ENCODE measurements at places on chromosomes 3 and 15.

GRCh38 chr3:33115024-33115768 lies 1.4 kb downstream of the CRTAP start:
- peak; percentile 40 for DNase-seq

- DNase-seq: no peak
Measured at GRCh38 chr3:127161236-127161635, 31.7 kb upstream of the PRR23E start.

DNA sequence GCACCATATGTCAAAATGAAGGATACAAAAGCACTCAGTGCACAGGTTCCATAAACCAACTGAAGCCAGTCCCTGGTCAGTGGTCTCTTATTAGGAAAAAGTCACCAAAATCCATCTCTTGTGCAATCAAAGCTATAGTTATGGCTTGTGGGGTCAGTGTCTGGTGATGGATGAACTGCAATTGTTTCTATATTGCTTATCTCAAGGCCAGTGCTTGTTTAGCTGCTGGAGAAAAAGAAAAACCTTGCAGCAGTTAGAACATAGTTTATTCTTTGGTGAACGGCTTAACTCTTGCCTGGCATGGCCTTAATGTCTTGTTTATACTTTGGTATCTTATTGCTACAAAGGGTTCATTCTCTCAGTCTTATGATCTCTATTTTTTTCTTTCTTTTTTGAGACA lies 2.9 kb upstream of the UQCRC1 start:
- no peak for DNase-seq

DNA sequence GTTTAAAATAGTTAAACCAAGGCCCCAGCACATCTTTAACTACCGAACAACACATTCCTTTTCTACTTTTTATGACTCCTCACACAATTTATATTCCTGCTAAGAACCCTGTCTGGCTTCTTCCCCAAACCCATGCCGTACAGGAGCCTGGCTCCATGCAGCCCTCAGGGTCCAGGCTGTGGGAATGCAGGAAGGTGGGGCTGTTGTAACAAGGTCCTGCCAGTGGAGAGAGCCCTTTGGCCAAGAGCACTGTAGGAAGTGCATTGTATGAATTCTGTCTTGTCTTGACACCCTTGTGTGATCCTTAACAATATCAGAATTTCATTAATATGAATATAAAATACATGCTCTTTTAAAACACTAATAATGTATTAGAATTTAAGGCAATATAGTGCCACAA lies 563.8 kb downstream of the TBL1XR1 start:
- DNase-seq: no peak

DNA sequence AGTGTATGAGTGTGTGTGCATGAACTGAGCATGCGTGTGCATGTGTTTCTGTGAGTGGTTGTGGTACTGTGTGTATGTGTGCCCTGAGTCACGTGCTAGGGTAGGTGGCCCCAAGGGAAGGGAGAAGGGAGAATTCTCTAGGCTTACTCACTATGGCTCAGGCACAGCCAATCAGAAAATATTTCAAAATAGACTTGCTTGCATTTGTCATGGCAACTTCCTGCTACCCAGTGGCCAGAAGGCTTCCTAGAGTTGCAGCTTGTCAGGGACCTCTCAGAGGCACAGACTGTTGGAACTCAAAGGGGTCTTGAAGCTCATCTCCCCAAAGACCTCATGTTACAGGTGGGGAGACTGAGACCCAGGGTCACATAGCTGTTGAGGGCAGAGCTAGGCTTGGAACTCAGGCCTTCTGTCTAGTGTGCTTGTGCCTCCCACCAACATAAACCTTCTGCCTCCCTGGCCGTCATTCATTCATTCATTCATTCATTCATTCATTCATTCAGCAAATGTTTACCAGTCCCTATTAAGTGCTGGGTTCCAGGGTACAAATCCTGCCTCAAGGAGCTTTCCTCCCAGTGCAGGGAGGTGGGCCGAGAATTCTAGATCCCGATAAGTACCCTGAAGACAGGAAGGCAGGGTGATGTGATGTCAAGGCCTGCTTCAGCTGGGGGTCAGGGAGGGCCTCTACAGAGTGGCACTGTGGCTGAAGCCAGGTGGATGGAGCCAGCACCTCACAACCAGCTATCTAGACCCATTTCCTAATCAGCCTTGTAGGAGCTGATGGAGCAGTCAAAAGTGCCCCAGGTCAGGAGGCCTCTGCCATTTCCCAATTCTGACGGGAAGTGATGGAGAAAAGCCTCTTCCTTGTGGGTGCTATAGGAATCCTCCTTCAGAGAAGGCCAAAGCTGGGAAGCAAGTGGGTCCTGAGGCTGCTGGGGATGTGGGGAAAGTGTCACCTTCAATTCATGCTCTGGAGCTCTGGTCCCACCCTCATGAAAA lies 10.9 kb upstream of the RFT1 start:
- no peak for DNase-seq

GRCh38 chr3:23308986-23309625 lies 106.0 kb downstream of the UBE2E2 start:
- DNase-seq: no peak

DNA sequence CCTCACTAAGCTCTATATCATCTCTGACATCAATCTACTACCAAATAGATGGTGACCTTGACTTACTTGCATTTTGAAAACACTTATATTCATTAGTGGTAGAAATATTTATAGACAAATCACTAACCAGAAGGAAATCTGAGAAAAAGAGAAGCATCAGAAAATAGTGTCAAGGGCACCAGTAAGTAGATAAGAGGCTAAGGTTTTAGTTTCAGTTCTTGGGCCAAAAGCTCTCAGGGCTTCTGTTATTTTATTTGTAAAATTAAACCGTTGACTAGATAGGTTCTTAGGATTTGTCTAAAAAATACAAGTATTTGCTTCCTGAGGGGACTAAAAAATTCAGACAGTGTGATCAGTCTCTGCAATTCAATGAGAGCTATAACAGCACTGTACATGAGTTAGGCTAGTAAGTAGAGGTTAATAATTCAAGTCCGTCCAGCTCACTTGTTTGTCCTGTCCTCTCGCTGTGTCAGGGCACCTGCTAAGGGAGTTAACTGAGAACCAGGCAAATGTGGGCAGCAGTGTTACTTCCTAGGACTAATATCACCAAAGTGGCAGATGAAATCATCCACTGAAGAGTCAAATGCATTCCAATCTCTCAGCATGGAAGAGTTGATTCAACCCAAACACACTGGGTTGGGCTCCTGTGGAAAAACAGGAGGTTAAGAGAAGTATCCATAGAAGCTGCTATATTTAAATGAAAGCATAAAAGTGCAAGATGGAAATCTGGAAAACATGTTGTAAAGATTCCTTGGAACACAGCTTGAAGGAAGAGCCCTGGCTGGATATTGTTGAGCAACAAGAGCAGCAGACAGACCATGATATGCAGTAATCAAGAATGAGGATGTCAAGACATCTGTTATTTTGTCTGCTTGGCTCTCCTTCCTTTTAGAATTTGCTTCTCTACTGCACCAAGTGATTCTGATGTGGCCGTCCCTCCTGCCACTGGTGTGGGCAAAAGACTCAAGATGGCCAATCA lies 134.9 kb upstream of the ZBTB20 start:
- no peak for DNase-seq

- peak; percentile 36 for DNase-seq
Measured at GRCh38 chr15:77656294-77656693, 23.6 kb upstream of the LINGO1 start.

DNA sequence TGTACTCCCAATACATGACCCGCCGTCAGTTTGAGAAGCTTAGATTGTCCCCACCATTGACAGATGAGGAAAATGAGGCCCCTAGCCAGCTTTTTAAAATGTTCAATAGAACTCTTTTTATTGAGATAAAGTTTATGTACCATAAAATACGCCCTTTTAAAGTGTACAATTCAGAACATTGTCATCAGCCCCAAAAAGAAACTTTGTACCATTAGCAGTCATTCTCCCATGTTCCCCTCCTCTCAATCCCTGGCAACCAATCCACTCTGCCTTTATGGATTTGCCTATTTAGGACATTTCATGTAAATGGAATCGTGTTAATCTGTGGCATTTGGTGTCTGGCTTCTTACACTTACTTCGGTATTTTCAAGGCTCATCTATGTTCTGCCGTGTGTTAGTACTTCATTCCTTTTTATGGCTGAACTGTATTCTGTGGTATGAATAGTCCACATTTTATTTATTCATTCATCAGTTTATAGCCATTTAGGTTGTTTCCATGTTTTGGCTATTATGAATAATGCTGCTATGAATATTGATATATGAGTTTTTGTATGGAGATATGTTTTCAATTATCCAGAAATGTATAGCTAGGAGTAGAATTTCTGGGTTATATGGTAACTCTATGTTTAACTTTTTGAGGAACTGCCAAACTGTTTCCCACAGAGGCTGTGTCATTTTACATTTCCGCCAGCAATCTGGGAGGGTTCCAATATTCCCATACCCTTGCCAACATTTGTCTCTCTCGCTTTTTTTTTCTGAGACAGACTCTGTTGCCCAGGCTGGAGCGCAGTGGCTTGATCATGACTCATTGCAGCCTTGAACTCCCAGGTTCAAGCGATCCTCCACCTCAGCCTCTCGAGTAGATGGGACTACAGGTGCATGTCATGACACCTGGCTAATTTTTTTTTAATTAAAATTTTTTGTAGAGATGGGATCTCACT lies 15.3 kb upstream of the PTPN23 start:
- no peak for DNase-seq

DNA sequence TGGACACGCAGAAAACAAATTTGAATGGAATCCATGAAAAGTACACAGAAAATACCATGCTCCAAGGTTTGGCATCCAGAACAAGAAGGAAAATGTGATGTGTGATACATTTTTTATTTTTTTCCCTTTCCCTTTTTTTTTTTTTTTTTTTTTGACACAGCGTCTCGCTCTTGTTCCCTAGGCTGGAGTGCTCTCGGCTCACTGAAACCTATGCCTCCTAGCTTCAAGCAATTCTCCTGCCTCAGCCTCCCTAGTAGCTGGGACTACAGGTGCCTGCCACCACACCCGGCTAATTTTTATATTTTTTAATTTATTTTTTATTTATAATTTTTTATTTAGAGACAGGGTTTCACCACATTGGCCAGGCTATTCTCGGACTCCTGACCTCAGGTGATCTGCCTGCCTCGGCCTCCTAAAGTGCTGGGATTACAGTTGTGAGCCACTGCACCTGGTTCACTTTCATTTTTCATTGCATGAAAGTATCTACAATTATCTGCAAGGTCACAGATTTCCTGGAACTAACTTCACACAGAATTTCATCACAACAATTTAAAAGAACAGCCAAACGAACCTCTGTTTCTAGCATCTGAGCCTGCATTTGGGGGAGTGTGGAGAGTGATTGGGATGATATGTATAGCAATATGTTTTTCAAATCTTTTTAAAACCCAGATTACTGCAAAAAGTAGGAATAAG lies 8.3 kb downstream of the POU1F1 start:
- DNase-seq: no peak

- DNase-seq: no peak
Measured at GRCh38 chr15:68715111-68715510, 105.6 kb downstream of the ANP32A start.

DNA sequence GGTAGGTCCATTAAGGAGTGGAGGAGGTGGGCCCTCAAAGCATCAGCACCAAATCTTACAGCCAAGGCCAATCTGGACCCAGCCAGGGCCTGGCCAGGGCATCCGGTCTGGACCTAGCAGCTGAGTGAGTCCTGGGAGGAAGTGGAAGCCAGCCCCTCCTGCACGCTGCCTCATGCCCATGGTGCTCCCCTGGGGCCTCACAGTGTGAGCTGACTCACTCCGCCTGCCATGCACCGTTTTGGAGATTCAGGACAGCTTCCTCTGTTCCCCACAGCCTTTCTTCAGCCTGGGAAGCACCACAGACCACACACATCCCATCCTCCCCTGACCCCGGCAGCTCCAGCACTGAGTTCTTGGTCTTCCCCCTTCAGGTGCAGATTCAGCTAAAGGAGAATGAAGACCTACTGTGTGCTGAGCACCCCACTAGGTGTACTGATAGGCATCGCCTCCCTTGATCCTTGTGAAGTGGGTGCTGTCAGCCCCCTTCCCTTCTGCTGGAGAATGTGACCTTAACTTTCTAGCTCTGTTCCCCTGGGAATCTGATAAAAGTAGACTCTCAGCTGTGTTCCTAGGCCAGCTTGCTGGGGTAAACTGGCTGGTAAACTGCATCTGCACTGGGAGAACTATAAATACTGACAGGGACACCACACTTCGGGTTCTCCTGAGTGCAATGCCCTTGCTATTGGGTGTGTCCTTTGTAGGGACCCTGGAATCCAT lies 36.8 kb upstream of the SEC13 start:
- no peak for DNase-seq

GRCh38 chr15:57323806-57324589 lies 52.3 kb upstream of the CGNL1 start:
- no peak for DNase-seq

DNA sequence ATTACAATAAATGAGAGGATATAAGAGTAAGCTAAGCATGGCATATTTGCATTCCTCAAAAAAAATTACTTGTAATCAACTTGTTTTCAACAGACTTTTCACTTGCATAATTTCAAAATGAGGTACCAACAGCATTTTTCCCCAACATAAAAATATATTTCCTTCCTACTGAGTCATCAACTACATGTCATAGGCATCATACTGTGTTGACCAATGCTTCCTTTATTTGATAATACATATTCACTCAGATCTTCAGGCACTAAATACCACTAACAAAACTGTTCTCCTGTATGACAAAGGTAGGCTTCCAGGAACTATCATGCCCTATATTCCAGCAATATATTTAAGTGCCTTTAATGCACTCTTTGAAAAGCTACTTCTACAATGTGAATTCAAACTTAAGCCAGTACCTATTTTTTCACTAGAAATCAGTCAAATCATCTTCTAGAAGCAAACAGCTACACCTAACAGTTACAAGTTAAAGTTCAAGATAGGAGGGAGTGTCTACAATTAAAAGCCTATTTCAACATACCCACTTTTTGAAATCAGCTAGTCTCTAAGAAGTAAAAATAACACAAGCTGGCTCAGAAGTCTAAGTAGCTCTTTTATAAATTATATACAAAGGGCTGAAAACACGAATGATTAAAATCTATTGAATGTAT lies 11.3 kb downstream of the ADAM10 start:
- DNase-seq: no peak

DNA sequence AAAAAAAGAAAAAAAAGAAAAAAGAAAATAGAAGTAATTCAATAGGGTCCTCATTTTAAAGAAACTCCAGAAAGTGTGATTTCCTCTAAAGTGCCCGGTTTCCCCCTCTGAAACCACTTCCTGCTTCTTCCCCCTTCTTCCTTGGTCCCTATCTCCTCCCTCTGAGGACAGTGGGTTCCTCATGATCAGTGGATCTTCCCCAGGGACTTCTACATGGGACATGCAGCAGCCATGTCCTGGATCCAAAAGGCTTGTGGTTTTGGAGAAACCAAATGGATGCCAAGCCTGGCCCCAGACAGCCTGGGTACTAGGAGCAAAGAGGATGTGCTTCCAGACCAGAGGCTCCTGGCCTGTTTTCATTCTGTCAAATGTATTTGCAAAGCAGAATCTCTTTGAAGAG lies 26.6 kb upstream of the SMAD6 start:
- DNase-seq: no peak

DNA sequence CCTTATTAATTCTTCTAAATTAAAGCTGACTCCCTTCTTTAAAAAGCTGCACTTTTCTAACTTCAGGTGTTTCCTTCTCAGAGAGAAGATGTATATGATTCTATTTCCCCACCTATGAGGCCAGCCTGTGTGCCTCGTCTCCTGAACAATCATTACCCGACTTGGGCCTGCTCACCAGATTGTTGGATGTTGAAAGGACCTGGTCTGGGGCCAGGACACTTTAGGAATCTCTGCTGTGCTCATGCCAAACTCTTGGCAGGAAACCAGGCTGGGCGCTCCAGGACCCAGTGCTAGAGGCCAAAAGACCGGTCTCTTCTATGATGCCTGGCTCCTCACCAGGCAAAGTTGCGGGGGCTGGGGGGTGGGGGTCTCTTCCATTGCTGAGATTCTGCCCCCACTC lies 16.9 kb upstream of the LRRC31 start:
- peak; percentile 45 for DNase-seq

All from hippocampal formation (tissue), 2 donors.